EL (cell line): ENCODE measurements at places on chromosomes 2 and 18.

DNA sequence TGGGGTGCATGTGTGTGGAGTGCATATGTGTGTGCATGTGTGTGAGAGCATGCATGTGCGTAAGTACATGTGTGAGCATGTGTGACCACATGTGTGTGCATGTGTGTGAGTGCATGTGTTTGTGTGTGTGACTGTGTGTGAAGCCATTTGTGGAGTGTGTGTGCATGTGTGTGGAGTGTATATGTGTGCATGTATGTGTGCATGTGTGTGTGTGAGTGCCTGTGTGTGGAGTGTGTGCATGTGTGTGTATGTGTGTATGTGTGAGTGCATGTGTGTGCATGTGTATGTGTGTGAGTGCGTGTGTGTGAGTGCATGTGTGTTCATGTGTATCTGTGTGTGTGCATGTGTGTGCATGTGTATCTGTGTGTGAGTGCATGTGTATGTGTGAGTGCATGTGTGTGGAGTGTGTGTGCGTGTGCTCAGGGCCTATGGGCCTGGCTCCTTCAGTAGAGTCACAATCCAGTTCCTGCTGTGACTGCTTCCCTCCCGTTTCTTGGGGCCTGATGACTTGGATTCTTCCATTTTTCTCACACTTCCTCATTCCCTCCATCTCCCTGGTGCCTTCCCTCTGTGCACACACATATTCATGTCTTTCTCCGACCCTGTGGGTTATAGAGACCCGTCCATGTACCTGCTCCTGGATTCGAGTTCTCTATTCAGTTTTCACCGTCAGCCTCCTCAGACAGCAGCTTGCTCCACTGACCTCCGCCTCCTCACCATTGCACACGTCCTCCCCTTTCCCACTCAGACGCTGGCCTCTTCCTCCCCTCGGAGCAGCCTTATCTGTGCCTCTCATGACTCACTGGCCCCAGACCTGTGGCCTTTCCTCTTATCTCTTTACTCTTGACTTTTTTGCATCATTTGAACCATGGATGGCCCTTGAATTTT is 25.2 kb downstream of the TOGARAM2 start:
- no peak for DNase-seq

GRCh38 chr2:164935118-164936101 is 19.9 kb downstream of the SLC38A11 start:
- no peak for DNase-seq

DNA sequence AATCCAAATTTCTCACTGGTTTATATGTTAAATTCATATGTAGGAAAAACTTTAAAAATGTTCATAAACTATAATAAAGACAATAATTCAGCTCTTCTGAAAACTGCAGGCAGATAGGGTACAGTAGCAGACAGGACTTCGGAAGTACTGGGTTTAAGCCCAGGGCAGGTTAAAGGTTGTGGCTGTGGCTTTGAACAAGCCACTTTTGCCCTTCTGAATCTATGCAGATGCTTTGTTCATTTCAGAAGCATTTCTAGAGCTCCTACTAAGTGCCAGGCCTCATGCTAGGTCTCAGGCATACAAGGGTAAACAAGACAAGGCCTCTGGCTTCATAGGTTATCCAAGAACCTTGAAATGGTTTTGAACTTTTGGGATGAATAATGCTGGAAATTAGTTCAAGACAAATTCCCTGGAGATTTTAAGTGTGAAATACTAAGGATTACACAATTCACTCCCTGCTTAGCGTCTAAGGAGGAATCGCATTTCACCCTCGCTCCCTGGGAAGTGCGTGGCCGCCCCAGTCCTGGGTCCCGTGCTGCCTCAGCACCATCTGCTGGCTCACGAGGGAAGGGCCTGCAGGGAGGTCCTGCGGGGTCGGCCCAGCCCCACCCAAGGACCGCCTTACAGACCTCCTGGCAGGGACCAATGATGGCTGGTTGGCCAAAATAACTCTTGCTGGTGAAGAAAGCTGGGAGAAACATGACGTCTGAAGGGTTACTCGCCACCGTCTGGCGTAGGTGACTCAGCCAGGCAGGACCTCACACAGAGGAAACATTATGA is 67.7 kb upstream of the L3MBTL4 start:
- peak; percentile 45 for DNase-seq

DNA sequence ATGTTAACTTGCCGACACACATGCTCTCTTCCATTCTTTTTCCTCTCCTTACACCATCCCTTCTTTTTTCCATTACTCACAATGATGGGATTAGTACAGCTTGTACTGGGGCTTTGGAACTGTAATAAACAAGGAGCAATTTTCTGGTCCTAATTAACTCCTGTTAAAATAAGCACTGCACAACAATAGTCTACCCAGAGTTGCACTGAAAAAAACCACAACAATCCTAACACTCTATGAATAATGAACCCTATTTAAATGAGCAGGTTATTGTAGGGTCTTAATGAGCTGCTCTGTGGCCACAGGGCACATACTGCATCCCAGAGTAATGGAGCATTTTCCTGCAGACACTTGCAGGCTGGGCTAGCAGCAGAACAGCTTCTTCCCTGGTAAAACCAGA is 380.3 kb downstream of the NRXN1 start:
- DNase-seq, result no peak

GRCh38 chr2:118325321-118325955 is 237.2 kb downstream of the INSIG2 start:
- DNase-seq, result no peak

DNA sequence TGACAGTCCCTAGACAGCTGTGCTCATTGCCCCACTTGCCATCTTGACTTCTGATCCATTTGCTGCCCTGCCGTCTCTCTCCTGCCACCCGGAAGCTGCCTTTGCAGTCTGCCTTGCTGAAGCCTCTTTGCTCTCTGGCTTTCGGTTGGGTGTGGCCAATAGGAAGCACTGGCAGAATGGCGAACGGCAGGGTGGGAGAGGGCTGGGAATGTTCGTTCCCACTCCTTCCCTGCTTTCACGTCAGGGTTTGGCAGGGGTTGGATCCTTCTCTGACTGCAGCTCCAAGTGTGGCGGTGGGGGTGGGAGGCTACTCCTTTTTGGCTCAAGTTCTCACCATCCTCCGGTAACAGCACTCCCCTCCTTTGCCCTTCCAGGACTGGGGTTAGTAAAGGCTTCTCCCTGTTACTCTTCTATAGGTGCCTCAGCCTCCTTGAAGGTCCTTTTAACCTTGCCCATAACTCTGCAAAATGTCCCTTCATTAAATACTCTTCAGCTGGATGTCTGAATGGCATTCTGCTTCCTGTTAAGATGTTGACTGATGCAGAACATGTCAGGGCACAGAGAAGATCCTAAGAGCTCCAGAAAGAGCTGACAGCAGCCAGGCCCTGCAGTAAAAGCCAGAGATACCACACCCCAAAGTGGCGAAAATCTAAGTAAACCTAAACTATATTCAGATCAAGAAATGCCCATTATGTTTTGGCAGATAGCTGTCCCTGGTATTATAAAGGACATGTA is 299.7 kb downstream of the CDCA7 start:
- no peak for DNase-seq

DNA sequence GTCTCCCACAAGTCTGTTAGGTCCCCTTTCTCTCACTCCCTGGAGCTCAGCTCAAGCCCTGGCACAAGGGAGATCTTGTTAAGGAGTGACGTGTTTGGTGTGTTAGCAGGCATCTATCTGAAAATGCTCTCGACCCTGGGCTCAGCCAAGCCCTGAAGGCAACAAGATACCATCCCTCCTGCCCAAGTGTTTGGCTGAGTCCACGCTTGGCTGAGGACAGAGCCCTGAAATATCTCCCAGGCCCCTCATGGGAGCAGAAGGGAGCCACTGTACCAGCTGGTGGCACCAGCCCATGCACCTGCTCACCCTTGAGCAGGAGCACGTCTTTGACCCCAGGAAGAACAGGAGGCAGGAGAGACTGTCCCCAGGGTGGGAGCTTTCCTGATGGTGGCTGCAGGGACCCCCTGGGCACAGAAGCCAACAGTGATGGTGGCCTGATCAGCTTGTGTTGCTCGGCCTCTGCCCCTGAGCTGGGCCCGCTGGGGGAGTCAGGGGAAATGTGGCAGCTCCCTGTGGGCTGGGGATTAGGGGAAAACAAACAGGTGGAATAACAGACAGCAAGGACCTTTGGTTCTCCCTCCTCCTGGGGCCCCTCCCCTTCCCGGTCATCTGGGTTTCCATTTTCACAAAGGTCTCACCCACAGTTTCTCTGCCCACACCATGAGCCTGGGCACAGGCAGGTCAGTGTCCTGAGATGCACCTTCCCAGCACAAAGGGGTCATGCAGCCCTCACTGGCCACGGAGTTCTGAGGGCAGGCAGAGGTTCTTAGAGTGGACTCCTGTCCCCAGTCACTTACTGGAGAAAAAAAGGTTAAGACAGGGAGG is 91.6 kb downstream of the RHOB start:
- DNase-seq, result no peak

GRCh38 chr2:114192362-114192761 is 250.1 kb upstream of the DPP10 start:
- peak; percentile 31 for DNase-seq

DNA sequence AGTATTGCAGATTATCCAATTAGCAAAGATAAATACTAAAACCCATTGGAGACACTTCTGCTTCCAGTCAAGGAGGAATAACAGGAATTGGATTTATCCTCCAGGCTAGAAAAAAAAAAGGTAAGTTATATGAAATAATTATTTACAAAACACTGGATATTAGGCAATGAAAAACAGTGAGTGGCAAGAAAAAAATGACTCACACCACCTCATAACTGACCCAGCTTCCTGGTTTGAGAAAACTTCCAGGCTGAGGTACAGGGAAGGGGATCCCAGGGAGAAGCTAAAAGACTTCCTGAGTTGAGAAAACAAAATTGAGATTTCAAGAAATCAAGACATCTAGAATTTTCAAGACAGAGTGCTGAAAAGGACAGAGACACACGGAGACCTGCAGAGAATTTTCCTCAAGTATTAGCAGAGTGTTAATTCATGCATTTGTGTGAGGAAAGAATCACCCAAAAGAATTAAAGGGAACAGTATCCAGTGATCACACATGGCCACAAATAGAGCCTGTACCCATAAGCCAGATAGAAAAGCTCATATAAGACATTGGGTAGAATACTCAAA is 17.4 kb downstream of the SRD5A2 start:
- no peak for DNase-seq

- DNase-seq, result no peak
Observed at GRCh38 chr2:105541189-105542050, 142.6 kb upstream of the FHL2 start.

GRCh38 chr2:31125918-31126695 is 12.1 kb downstream of the GALNT14 start:
- peak; percentile 38 for DNase-seq

- DNase-seq, result no peak
Observed at GRCh38 chr2:26558271-26559043, 80.5 kb upstream of the OTOF start.

DNA sequence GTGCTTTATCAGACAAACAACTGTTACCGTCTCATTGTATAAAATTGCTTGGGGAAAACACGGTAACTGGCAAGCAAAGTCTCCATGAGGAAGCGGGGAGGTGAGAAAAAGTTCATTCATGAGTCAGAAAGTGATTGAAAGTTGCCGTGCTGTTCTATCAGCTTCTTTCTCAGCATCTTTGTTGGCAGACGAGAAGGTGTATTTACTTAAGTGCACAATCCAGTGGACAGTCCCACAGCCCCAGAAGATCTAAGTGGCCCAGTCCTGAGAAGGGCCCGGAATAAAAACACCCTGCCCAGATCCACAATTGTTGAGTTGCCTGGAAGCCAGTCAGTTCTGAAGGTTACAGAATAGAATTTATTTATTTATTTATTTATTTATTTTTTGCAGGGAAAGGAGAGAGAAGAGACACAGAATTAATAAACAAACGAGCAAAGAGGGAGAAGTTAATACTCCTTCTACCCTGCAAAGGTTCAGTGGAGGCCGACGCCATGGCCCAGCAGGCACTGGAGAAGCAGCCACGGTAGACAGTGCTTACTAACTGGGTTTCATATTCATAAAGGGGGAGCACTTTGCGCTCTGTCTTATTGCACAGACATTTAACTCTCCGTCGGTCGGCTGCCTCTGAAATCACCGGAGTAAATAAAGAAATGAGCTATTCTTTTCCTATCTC is 676.0 kb upstream of the SALL3 start:
- DNase-seq, result no peak

DNA sequence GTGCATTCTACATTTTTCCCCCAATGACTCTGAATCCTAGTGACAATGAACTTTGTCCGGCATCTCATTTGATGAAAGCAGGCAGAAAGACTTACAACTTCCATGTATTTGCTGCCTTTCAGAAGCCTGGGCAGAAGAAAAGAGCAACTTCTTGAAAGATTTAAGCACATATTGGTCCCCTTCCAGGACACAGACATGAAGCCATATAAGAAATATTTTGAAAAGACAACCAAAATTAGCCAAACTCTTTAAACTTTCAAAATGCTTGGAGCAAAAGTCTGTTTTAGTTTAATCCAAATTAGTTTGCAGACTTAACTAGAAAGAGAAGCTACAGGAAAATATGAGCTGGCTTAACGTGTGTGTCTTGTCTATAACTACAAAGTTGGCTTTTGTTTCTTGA is 492.5 kb downstream of the NR4A2 start:
- DNase-seq, result no peak
